ENCODE measurements at places on chromosomes 1 and 21.

GRCh38 chr1:61743431-61743705 is 1.1 kb downstream of the PATJ start:
- no peak for DNase-seq

DNA sequence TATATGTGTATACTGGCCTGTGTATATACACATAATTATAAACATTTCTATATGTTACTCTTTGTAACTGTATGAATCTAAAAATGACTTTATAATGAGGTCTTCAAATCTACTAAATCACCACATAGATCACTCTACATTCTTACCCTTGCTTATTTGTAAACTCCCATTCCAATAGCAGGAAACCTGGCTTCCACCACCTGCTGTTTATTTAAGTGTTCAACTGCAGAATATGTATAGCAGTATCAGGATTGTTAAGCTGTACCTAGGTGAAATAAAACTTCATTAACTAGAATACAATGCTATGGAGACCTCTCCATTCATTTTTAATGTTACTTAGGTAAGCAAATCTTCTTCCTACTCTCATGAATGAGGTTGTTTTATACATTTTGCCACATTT is 1351.1 kb upstream of the B3GALT2 start:
- no peak for DNase-seq

GRCh38 chr1:110240476-110241210 is 30.5 kb downstream of the KCNC4 start:
- no peak for DNase-seq

- no peak for DNase-seq
These were observed 22.6 kb upstream of the ASAP3 start for GRCh38 chr1:23506376-23507107.

DNA sequence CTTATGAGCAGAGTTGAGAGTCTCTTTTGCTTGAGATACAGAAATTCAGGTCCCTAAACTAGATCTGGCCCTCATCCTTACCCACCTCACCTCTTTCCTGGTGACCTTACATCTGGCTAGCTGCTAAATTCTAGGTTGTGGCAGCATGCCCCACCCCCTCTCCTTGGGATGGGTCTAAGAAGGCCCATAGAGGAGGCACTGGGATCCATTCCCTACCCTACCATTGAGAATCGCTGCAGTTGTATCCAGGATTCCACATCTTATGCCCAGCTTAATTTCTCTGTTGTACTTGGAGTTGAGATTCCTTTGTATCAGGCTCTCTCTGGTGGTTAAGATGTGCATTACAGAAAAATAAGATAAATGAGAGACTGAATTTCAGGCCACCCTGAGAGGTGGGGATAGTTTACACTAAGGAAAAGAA is 9.5 kb upstream of the TMEM39B start:
- peak; percentile 19 for DNase-seq

GRCh38 chr1:18942340-18942739 is 14.1 kb downstream of the IFFO2 start:
- DNase-seq, result no peak

GRCh38 chr21:45957981-45958600 is 23.5 kb upstream of the COL6A1 start:
- DNase-seq, result no peak

DNA sequence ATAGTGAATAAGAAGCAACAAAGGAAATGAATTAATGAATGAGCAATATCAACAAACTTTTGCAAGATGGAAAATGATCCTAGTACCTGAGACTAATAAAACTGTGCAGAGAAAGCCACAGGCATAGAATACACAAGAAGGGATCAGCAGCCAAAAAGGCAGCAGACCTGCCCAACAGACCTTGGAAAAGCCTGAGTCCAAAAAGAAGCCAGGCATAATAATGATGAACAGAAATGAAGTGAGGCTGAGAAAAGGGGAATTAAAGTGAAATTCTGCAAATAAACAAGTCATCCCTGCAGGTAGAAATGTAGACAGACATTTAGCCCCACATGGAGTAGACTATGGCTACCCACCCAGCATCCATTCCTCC is 10.3 kb upstream of the PHTF1 start:
- no peak for DNase-seq

- no peak for DNase-seq
These were observed 5.0 kb downstream of the TMEM240 start for GRCh38 chr1:1535201-1536018.

- DNase-seq, result no peak
These were observed 83.6 kb downstream of the CAMTA1 start for GRCh38 chr1:6868660-6869380.

- DNase-seq, result no peak
These were observed 90.3 kb upstream of the DUSP10 start for GRCh38 chr1:221832151-221832550.

- no peak for DNase-seq
These were observed 12.7 kb upstream of the ZMYM6 start for GRCh38 chr1:35044431-35044830.

DNA sequence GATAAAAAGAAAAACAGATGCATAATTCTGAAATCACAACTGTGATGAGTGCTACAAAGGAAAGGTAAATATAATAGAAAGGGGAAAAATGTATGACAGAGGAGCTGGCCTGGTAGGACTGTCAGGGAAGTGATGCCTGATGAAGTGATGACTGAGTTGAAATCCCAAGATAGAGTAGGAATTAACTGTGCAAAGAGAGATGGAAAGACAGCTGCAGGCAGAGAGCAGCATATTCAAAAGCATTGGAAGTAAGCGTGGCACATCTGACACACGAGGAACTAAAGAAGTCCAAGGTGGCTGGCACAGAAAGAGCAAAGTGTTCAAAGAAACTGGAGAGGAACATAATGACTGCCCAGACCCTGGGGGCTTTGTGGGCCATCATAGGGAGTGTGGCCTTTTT is 121.6 kb upstream of the C1orf105 start:
- no peak for DNase-seq

DNA sequence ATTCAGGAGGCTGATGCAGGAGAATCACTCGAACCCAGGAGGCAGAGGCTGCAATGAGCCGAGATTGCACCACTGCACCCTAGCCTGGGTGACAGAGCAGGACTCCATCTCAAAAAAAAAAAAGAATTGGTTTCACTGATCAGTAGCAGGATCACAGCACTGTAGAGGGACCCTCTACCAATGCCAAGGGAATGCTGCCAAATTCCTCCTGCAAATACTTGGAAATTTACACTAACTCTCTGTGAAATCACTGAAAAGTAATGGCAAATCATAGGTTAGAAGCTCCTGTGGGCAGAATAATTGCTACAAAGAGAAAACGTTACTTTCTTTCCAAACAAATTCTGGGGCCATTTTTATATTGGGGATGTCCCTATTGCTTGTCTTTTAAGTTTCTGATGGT is 6.7 kb upstream of the GPR25 start:
- no peak for DNase-seq

GRCh38 chr1:115643225-115643624 is 1.5 kb downstream of the VANGL1 start:
- no peak for DNase-seq

DNA sequence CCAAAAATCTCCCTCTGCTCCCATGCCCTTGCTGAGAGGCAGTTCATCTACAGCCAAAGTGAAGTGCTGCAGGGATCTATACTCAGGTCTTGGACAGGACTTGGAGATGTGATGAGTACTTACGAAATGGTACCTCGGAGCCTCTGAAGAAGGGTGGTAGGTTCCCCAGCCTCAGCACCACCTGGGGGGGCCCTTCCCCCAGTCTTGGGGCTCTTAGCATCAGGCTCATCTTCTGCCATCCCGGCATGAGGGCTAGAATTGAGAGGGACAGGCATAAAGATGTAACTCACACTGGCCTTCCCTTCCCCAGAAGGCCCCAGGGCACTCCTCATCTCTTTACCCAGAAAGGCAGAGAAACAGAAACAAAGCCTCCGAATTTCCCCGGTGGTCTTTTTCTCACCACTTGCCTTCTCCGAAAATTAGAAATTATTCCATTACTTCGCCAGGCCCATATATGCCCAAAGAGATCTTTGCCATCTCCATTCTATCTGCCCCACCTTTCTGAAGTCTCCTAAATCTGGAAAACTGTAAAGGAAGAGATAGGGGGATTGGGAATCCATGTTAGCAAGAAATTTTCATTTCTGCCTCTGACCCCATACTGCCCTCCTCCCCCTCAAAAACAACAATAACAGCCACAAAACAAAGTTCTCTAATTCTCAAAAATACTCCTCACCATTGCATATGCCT is 827 bp downstream of the RFX5 start:
- no peak for DNase-seq

DNA sequence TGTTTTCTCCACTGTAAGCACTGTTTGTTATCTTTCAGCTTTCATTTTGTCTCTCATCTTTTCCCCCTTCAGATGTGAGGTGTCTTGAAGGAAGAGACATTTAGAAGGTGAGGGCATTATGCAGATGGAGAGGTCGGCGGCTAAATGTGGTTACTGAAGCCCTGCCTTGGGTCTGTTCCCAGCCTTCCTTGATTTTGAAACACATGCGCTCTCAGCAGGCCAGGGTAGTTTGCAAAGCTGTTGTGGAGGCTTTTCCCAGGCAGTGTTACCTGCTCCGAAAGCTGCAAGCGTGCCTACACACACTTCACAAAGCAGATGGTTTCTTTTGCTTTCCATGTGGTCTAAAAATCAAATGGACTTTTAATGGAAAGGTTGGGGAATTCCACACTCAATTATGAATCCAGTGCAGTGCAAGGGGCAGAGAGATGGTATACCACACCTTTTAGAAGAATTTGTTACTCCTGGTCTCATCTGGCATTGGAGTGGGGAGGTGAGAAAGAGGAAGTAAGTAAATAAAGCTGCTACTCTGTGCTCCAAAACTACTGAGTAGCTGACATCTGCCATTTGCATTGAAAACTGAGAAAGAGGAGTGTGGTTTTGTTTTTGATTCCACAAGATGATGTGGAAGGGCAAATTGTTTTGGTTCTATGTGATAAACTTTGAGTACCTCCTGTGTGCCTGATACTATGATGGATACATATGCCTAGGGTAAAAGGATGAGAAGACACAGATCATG is 91.9 kb downstream of the NFIA start:
- no peak for DNase-seq

DNA sequence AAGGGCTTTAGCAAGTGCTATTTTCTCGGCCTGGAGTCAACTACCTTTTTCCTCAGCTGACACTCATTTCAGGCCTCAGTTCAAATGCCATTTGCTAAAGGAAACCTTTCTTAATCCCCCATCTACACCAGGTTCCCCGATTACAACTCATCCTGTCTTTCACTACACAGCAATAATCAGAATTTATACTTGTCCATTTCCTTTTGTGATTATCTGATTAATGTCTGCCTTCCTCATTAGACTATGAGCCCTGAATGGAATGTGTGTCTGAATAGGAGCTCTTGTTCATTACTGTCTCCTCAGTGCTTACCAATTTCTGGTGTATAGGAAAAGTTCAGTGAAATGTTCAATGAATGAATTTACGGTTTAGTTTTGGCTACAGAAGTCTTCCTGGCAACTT is 36.9 kb downstream of the ATP1B1 start:
- no peak for DNase-seq

DNA sequence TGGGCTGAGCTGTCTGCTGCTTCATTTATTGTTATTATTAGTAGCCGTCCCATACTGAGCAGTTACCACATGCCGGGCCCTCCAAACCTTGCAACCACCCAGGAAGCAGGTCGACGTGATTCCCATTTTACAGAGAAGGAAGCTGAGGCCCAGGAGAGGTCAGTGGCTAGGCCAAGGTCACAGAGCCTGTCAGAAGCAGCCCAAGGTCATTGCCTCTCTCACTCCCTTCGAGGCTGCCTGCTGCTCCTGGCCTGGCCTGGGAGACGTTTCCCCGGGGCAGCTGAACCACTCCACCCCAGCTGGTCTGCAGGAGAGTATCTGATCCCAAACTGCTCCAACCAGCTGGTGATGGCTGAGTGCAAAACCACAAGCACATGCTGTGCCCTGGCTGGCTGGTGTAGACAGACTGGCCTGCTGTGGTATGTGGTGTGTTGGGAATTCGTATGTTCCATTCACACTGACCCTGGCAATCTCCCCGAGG is 6.5 kb downstream of the PADI4 start:
- no peak for DNase-seq

- DNase-seq, result no peak
These were observed 67.3 kb downstream of the TGFBR3 start for GRCh38 chr1:91818713-91818975.

- peak; percentile 44 for DNase-seq
These were observed 37.2 kb downstream of the WNT4 start for GRCh38 chr1:22105611-22106207.

Measured in central memory CD4-positive, alpha-beta T cell (primary cell).